ENCODE measurements at places on chromosomes 12 and 14.
A peak's percentile ranks its signal among the peaks of the same experiment; 100 is the strongest.

GRCh38 chr12:54459355-54459754 lies 14.0 kb downstream of the GTSF1 start:
- DNase-seq: no peak

DNA sequence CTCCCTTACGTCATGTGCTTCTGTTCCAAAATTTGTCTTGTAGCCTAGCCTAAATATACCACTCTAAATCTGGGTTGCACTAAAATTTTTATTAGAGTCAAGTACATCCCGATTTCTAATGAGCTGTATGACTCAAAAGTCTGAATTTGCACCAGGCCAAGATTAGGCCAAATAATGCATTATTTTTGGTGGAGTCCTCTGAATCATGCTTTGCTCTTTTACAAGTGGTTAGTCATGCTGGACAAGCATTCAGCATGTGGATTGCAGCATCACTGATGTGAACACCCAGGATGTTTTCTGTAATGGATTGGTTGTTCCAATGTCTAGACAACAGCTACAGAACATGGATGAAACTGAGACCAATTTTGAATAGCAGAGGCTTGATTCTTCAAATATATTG lies 23.7 kb downstream of the HEBP1 start:
- DNase-seq: peak; percentile 86

DNA sequence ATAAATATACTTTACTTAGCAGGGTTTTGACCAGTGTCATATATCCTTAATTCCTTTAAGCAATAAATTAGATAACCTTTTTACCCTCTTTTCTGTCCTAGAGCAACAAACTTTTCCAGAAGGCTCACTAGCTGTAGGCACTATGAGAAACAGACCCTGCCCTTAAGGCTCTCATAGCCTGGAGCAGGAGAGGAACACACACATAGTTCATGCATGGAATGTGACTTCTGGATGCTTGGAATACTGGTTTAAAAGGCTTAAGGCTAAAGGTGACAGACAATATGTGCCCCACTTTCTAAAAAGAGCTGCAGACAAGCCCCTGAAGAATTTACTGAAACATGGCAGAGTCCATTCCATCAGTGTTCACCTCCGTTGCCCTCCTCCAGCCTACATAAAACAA lies 237.2 kb downstream of the TTC8 start:
- no peak for DNase-seq

- DNase-seq: no peak
Measured at GRCh38 chr14:105247715-105248367, 492 bp upstream of the BTBD6 start.

DNA sequence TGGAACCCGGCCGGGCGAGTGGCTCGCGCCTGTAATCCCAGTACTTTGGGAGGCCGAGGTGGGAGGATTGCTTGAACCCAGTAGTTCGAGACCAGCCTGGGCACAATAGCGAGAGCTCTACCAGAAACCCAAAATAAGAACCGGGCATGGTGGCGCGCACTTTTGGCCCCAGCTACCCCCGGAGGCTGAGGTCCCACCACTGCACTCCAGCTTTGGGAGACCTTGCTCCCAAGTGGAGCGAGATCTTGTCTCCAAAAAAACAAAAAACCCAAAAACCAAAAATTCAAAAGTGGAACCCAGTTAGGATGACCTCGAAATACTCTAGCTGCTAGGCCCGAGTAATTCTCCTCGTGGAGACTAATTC lies 769 bp upstream of the VTI1B start:
- no peak for DNase-seq

GRCh38 chr12:28507033-28507432 lies 316.8 kb downstream of the CCDC91 start:
- DNase-seq: peak; percentile 31

GRCh38 chr12:126569706-126570105 lies 1504.5 kb downstream of the AACS start:
- no peak for DNase-seq

DNA sequence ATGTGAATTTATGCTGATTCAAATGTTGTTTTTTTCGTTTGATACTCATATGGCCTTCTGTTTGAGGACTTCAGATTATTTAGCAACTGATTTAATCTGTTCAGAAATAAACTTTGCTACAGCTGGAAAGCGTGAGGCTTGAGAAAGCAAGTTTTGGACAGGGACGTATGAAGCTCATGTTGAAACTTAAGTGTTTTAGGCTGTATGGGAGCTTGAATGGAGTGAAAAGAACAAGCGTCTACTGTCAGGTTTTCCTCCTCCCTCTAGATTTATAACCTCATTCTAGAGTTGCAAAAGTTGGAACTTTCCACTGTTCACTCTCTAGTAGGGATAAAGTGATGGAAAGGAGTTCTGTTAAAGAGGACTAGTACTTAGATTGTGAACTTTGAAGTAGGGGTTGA lies 1.0 kb downstream of the PRPF39 start:
- no peak for DNase-seq

DNA sequence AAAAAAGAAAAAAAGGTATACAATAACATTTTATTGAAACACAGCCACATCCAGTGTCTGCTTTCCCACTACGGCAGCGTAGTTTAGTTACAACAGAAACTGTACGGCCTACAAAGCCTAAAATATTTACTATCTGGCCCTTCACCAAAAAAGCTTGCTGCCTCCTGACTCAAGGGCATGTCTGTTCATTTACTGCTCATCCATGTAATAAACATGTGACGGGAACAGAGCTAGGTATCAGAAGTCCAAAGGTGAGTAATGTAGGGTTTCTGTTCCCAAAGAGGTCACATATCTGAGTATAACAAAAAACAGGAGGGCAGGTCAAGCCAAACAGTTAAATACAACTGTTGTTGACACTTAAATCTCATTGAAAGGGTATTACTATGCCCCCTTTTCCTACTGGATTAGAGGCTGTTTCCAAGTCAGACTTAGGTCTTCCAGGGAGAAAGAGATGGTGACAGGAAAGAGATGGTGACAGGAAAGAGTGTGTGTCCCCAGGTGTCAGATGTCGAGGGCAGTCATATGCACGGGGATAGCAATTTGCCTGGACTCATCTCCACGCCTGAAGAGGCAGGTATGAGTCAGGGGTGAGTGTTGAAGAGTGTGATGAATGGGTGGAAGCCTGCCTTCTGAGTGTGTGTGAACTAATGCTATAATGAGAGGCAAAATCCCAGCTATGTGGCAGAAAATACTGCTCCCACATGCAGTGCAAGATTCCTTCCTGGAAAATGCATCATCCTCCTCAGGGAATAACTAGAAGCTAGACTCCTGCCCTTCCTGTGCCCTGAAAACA lies 77.7 kb downstream of the MAP3K9 start:
- DNase-seq: no peak

- no peak for DNase-seq
Measured at GRCh38 chr12:41473441-41473840, 285.3 kb downstream of the PDZRN4 start.

GRCh38 chr12:110743571-110744093 lies 941 bp upstream of the PPP1CC start:
- DNase-seq: no peak

DNA sequence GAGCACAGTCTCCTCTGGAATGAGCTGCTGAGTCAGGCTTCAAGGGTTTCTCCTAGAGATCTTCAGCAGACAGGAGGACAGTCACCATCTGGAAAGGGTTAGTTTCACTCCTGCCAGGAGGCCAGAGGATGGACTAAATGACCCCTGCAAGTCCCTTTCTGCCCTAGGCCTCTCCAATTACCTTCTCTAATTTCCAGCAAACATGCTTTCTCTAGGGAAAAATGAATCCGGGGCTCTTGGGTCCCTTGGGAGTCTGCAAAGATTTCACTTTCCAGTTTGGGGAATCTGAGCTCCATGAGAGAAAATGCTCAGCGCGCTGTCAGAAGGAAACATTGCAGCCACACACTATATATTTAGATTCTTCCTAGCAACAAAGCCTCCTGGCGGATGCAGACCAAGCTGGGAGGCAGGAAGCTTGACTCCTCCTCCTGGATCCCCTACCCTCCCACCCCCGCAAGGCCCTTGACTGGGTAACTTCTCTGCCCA lies 184.4 kb upstream of the CCND2 start:
- peak; percentile 40 for DNase-seq

GRCh38 chr12:80469681-80470080 lies 25.6 kb downstream of the PTPRQ start:
- DNase-seq: no peak

GRCh38 chr12:90622431-90622830 lies 332.5 kb downstream of the CCER1 start:
- DNase-seq: no peak

GRCh38 chr12:12946686-12947355 lies 5.1 kb downstream of the GPRC5D start:
- no peak for DNase-seq

DNA sequence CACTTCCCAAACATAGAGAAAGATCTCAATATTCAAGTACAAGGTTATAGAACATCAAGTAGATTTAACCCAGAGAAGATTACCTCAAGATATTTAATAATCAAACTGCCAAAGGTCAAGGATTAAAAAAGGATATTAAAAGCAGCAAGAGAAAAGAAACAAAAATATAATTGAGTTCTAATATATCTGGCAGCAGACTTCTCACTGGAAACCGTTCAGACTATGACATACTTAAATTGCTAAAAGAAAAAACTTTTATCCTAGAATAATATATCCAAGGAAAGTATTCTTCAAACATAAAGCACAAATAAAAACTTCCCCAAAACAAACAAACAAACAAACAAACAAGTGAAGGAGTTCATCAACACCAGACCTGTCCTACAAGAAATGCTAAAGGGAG lies 92.4 kb downstream of the FSCB start:
- no peak for DNase-seq

- DNase-seq: no peak
Measured at GRCh38 chr12:40123496-40123895, 17.6 kb upstream of the SLC2A13 start.

GRCh38 chr12:5438671-5439200 lies 6.8 kb downstream of the NTF3 start:
- DNase-seq: no peak

- DNase-seq: no peak
Measured at GRCh38 chr12:129393357-129393937, 510.4 kb downstream of the TMEM132D start.

DNA sequence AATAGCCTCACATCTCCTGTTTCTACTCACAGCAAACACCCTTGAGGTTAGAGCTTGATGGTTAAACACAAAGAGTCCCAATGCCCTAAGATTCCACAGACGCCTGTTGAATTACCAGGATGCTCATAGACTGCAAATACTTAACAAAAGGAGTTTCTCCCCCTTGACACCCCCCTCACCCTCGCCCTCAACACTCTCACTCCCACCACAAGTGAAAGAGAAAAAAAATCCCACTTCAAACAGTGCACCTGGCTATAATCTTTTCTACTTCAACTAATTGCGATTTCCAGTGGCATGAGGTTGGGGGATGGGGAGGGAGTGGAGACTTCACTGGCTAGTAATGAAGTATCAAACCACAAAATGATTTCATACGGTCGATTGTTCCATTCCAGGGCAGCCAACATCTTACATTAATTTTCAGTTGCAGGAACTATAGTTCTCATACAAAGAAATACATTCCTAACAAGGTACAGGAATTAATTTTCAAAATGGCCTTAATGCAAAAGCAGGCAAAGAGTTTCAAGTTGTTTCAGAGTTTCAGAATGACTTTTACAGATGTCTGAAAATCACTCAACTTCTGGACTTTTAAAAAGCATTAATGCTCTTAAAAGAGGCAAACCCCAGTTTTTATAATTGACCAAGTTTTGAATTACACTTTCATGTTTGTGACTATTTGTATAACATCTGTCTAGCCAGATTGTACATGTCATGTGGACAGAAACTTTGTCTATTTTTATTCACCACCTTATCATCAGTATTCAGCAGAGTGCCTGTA lies 390.7 kb downstream of the C12orf75 start:
- DNase-seq: no peak

GRCh38 chr12:70691018-70691672 lies 53.9 kb upstream of the PTPRB start:
- peak; percentile 25 for DNase-seq

DNA sequence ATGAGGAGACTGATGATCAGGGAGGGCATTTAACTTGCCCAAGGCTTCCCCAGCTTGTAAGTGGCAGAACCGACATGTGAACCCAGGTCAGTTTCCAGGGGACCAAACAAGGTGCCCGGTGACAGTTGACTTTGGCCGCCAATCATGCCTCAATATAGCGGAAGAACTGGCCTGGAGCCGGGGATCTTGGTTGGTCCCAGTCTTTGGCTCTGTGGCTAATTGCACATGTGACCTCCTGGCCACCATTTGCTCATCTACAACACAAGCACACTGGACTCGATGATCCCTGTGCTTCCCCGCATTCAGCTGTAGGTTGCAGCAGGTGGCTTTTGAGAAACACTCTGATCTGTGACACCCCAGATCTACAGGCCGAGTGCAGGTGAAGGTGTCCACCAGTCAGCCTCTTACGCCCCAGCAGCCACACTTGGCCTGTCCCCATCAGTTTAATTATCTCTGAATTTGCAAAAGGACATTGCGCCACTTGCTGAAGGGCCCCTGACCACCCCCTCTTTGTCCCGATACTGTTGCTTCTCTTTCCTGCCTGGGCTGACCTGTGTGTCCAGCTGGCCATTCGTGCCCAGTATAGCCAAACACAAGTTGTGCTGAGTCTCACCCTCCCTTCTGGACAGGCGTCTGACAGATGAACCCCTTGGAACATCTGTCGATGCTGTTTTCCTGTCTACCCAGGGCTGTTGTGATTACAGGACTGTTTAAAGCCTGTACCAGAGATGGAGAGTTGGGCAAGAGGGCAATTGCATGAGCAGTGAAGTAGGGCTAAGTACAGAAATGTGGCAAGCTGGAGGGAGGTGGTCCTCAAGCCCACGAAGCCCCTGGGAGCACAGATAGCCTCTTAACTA lies 14.1 kb downstream of the ACACB start:
- DNase-seq: no peak
